ENCODE measurements at places on chromosomes 1 and 21.

DNA sequence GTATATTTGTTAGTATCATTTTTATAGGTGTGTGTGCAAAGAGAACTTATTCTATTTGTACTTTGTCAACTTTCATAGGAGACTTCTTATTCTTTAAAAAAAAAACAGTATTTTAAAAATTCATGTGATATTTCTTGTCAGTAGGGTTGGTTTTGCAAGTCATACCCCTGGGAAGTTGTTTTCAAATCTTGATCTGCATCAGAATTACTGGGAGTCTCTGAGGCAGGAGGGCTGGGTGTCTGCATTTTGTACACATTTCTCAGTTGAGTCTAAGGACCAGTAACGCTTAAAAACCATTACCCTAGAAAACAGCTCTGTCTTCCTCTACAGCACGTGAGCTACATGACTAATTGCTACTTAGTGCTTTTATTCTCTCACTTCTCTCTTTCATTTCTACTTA lies 76.0 kb upstream of the CTTNBP2NL start:
- no peak for DNase-seq

GRCh38 chr1:15154480-15155036 lies 1.0 kb downstream of the TMEM51 start:
- no peak for DNase-seq

- no peak for DNase-seq
Observed at GRCh38 chr1:226487921-226488320, 60.6 kb upstream of the STUM start.

GRCh38 chr1:230359992-230360668 lies 66.0 kb downstream of the PGBD5 start:
- no peak for DNase-seq

GRCh38 chr1:172870901-172871606 lies 179.7 kb downstream of the TNFSF18 start:
- no peak for DNase-seq

Data from fibroblast of skin of left biceps (primary cell).